ENCODE measurements at places on chromosomes 5 and 9.

GRCh38 chr5:64210866-64211265, 45.2 kb downstream of the RNF180 start:
- DNase-seq: peak; percentile 14

DNA sequence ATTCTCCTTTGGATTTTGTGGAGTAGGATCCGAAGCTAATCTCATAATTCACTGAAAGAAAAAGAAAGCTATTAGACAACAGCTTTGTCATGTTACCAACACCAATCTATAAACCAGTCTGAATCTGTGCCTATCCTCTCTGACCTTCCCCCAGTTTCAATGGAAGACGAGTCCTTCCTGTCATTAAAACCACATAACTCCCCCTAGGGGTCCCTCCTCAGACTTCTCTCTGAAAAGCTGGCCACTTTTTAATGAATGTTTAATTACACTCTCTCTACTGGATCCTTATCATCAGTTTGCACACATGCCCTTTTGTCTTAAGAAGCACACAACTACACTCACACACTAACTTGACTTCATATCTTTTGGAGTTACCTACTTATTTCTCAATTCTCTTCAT, 98.0 kb upstream of the TSLP start:
- DNase-seq: no peak

- no peak for DNase-seq
Measured at GRCh38 chr5:123515904-123516303, 3.9 kb downstream of the CSNK1G3 start.

DNA sequence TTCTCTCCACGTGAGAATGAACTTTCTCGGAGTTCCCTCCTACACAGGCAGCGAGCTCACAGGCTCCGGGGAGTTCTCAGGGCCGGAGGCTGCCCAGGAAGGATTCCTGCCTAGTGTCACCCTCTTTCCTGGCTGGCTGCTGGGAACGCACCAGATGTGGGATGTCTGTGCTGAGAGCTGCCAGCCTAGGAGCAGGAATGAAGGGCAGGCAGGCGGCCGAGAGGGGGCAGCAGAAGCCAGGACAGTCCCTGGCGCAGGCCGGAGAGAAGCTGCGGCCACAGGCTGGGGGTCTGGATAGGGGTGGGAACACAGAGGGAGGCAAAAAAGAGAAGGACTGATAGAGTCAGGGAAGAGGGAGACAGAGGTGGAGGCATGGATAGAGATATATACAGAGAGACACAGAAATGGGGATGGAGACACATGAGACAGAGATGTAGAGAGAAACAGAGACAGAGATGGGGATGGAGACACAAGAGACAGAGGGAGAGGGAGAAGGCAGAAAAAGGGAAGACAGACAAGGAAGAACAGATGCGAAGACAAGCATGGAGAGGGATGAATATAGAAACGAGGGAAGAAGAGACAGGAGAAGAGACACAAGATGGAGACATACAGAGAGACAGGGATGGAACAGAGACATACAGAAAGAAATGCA, 25.3 kb upstream of the ENHO start:
- DNase-seq: no peak

DNA sequence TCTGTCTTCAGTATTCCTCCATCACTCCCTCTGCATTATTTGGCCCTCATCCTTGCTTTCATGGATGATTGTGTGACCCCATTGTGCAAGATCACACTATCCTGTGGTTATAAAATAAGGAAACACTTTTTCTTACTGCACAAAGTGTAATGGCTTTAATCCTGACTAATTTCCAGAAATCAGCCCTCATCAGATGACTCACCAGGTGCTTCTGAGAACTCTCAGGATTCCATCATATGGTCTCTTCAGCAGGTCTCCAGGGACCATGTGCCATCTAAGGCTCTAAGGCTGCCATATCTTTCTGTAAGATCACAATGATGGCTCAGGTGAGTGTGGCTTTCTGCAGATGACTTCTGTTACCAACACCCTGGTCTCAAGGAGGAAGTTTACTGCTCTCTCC, 27.3 kb upstream of the FER start:
- no peak for DNase-seq

GRCh38 chr9:129597355-129598088, 23.4 kb downstream of the C9orf50 start:
- no peak for DNase-seq

- DNase-seq: no peak
Measured at GRCh38 chr5:169300468-169301385, at the start of gene SLIT3. TSS of gene SLIT3 (minus strand) at chr5:169301139. CDS start at chr5:169300709, 430 bp downstream.

DNA sequence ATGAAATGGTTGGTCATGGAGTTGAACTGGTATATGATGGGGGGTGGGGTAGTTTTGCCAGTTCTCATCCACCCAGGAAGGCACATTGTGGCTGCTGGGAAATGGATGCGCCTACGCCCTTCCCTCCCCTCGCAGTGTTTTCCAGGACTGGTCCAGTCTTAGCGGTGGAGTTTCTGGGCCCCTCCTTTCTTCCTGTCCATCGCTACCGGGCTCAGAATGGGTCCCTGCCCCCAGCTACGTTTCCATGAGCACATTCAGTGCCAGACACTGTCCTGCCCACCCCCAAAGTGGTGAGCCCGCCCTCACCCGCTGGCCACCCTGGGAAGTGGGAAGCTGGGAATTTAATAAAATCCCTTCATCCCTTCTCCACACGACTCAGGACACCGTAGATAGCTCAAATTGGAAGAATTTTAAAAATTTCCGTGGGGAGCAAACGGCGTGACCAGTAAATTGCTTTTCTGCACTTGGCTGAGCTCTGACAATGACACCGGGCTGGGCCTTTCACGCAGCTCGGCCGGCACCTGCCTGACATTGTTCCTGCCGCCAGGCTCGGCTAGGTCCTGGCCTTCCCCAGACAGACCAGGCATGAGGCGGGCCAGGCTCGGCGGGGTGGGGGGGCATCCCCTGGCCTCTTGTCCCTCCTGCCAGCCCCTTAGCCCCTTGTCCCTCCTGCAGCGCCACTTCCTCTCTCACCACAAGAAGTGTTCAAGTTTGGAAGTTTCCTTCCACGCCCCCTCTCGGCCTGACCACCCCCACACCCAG, 3.6 kb downstream of the FGF18 start:
- no peak for DNase-seq

GRCh38 chr9:31700252-31701045, 684.0 kb upstream of the ACO1 start:
- DNase-seq: no peak

DNA sequence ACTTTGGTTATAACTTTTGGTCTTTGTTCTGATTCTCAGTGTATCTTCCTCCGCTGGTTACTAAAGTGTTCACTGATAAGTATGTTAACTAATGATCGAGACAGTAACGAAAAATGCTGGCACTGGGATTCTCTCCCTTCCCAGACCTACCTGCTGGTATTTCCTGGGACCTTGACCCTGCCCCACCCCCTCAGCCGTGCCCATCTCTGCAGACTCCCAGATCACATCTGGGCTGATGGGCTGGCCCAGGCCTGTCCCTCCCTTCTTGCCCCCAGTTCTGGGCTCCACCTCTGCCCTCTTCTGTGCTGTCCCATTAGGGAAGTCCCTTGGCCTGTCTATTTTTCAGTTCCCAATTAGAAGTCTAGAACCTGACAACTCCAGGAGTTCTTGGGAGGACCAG, 46.9 kb downstream of the NEURL1B start:
- DNase-seq: no peak

GRCh38 chr9:107960916-107961315, 471.3 kb upstream of the KLF4 start:
- no peak for DNase-seq

DNA sequence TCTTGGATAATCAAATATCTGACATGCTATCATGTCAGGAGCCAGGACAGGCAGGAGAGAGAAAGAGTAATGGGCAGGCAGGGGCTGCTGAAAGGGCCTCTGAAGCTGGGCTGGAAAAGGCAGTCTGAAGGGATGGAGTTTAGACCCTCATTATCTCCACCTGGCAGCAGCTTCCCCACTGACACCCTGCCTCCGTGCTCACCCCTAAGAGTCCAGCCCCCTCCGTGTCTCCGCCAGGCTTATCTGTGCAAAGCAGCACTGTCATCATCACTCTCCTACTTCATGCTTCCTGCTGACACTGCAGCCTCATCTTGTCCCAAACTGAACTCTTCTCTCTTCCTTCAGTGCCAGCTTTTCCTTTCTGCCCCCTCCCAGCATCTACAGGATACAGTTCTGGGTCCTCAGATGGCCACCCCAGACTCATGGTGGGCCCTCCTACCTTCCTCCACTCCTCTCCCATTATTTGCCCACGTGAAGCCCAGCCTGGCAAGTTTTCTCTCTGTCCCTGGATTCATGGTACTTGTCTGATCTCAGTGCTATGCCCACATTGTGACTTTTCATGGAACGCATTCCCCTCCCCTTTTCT, 70.9 kb upstream of the KLF9 start:
- no peak for DNase-seq

- no peak for DNase-seq
Measured at GRCh38 chr9:16134351-16134750, 581.5 kb downstream of the CCDC171 start.

- DNase-seq: no peak
Measured at GRCh38 chr9:250039-250438, 35.4 kb downstream of the DOCK8 start.

- DNase-seq: no peak
Measured at GRCh38 chr9:116855881-116856662, 169.0 kb downstream of the TRIM32 start.

GRCh38 chr9:13555516-13555915, 276.0 kb upstream of the MPDZ start:
- DNase-seq: no peak

DNA sequence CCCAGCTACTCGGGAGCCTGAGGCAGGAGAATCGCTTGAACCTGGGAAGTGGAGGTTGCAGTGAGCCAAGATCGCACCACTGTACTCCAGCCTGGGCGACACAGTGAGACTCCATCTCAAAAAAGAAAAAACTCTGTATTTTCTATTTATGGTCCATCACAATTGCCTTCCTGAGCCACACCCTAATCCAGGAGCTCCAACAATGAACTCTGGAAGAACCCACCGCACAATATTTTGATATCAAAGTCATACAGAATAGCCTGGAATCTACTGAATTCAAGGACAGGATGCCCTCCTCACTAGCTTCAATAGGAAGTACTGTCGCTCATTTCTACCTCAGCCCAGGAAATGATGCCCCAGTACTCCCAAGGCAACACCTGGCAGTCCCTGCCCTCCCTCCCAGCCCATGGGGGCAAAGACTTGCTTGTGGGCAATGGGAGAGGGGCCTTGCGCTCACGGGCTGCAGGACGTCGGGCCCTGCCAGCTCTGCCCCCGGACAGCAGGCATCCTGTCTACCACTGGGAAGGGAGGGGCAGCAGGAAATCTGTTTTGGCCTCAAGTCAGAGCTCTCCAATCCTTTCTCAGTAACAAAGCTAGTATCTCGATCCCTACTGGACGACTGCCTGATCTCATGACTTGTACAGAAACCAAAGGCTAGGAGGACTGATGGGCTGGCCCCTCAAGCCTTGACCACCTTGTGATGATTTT, 19.7 kb downstream of the UBAC1 start:
- DNase-seq: no peak

DNA sequence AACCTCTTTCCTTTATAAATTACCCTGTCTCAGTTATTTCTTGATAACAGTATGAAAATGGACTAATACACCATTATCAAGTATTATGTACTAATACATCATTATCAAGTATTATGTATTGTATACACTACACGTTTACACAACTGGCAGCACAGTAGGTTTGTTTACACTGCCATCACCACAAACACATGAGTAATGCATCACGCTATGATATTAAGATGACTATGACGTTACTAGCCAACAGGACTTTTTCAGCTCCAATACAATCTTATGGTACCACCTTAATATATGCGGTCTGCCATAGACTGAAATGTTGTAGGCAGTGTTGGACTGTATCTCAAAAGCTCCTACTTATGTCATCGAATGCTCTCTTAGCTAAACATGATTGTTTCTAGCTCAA, 28.2 kb downstream of the PRELID2 start:
- no peak for DNase-seq

DNA sequence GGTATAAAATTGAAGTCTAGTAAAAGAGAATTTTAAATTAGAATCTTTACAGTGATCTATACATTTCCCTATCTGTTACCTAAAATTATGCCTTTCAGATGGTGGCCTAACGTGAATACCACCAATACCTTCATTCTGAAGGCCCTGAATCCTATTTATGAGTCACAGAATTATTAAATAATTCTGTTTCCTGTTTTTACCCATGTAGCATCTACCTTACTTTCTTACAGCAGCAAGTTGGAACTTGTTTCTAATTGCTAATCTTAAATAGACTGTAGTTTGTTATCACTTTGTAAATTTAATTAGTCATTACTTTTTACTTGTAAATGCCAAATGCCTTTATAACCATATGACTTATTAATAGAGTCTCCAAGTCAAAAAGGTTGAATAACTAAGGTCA, 135.0 kb downstream of the PDE4D start:
- DNase-seq: no peak

DNA sequence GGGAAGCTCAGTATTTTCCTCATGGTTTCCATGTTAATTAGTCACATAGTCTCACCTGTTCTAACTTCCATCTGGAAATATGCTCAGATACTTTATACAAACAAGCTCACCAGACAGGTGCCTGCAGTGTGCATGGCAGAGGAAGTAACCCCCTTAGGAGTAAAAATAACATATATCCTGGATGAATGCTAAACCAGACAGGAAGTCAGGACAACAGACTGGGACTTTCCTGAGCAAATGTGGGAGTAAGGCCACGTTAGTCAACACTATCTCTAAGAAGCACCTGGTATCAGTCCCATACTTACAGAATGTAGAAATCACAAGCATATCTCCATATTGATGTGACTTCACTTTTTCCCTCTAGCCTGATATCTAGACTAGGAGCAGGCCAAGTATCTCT, 128.4 kb downstream of the SEC61B start:
- DNase-seq: no peak

DNA sequence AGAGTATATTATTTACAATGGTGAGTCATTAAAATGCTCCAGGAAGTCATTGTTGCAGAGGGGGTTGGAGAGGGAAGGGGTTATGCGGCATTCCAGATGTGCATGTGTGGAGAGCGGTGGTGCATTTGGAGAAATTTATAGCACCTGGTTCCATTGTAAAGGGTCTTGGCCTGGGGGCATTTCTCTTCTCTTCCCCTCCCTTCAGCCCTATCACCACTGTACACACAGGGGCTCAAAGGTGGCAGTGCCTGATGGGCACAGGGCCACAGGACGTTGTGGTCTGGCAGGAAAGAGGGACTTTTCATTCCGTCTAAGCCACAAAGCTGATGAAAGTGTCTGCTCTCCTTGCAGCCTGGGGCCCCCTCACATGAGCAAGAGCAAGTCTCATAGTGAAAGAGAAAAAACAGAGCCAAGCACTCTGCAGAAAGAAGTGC, 442.4 kb upstream of the ZNF462 start:
- no peak for DNase-seq

All from spinal cord (tissue), 10 donors.